ENCODE measurements at places on chromosomes 12 and 14.

DNA sequence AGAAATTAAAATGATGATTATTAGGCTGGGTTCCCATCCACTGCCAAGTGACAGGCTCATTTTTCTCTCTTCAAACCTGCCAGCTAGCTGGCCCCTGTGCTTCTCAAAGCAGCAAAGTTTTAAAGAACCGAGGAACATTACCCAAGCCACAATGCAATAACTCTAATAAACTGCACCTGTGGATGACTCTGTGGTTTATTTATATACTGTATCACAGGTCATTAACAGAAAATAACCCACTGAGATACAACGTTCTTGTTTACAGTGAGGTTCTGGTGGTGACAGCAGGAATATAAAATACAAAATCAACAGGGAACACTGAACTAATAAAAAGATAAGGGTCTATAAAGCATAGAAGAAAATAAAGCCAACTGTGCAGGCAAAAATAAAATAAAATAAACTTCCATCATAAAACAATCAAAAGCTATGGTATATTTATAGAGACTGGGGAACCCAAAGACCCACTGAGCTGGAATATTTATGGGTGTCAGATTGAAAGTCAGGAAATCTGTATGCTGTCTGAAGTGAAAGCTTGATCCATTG, 472.9 kb downstream of the NOVA1 start:
- no peak overlapping the region for H3K4me3 ChIP-seq
- H3K4me1 ChIP-seq, result no peaks in the 10 kb centered on the region
- no peak for DNase-seq
- H3K27ac ChIP-seq, result no peak overlapping the region

DNA sequence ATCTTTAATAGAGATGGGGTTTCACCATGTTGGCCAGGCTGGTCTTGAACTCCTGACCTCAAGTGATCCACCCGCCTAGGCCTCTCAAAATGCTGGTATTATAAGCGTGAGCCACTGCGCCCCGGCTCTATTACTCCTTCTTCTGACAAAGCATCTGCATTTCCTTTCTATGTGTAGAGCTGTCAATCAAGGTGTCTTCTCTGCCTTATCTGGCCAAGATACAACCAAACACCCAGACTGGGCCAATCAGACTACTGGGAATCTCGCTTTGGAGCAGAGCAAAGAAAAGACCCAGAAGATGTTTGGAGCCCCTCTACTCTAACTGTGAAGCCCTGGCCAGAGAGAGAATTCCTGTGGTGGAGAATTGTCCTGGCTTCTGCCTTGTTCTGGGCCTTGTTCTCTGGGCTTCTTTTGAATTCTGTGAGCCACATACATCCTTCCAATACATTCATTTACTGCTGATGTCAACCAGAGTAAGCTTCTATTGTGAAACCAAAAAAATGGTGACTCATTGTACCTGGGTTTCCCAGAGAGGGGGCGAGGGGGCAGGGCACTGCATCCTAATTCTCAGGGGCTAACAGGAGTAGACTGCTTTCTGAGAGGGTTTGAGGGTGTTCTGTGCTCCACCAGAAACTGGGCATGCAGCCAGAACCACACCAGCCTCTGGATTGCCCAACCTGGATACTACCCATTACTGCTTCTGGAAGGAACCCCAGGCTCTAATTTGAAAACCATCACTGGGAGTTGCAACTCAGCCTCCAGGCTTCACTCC, 18.8 kb upstream of the FLVCR2 start:
- H3K27ac ChIP-seq, result no peak overlapping the region
- peaks cover 19% of the 10 kb centered on the region for H3K4me1 ChIP-seq
- no peak overlapping the region for H3K4me3 ChIP-seq
- no peaks in the 10 kb centered on the region for H3K36me3 ChIP-seq
- no peak for DNase-seq

DNA sequence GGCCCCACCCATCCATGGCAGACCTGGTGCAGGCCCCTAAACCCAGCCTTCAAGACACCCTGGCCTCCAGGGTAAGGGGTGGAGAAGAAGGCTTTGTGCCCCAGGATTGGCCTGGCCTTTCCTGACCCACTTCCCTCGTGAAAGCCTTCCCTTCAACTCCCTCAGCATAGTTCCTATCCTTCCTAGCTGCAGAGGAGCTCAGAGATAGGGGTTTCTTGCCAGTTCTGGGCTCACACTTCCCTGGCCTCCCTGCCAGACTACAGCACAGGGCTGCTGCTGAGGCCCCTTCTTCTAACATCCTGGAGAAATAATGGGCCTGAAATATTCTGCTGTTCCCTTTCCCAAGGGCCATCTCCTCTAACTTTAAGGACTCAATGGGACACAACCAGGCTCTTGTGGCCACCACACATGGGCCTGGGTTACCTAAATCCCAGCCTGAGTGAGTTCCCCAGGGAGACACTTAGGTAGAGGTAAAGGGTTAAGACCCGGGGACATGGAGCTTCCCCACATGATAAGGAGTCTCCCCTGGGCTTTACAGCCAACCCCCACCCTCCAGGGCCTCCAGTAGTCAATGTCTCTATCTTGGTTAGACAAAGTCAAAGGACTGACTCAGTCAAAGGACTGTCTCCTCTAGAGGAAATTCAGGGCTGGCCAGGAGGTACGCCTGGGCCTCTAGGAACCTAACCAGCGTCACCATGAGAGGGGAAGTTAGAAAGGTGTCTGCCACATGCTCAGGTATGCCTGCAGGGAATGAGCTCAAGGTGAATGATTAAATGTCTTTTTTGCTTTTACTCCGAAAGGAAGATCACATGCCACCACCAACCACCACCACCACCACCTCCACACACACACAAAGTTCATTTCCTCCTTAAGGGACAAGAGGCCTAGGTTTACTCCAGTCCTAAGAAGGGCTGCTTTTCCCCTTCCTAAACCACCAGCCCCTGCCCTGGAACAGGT, 7.1 kb downstream of the ZFP36L1 start:
- H3K4me1 ChIP-seq, result peaks cover 73% of the 10 kb centered on the region
- no peak overlapping the region for H3K4me3 ChIP-seq

DNA sequence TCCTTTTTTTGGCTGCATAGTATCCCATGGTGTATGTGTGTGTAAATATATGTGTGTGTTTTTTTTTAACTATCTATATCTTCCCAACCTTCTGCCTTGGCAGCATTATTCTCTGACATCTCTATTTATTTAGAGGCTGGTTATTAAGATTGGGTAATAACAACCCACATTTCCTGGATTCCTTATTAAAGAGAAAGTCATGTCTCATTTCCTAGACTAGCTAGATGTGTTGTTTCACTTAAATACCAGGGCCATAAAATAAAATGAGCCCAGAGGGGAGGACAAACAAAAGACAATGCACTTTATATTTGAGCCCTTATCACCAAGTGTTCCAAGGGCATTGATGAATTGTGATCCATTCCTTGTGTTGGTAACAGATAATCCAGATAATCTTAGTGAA, 169.1 kb downstream of the SLC5A8 start:
- no peak overlapping the region for H3K4me3 ChIP-seq
- peaks cover 5% of the 10 kb centered on the region for H3K4me1 ChIP-seq
- no peak overlapping the region for H3K27ac ChIP-seq

GRCh38 chr12:94046626-94047410, 101.6 kb upstream of the PLXNC1 start:
- no peak overlapping the region for H3K27ac ChIP-seq
- no peak for DNase-seq
- no peak overlapping the region for H3K4me3 ChIP-seq
- no peaks in the 10 kb centered on the region for H3K27me3 ChIP-seq
- no peaks in the 10 kb centered on the region for H3K36me3 ChIP-seq

GRCh38 chr12:52155048-52155868, 36.6 kb downstream of the KRT80 start:
- no peaks in the 10 kb centered on the region for H3K36me3 ChIP-seq
- H3K27ac ChIP-seq, result no peak overlapping the region
- no peaks in the 10 kb centered on the region for H3K4me1 ChIP-seq
- peaks cover 16% of the 10 kb centered on the region for H3K27me3 ChIP-seq
- no peak for DNase-seq

GRCh38 chr12:89208661-89209096, 143.6 kb downstream of the DUSP6 start:
- no peak overlapping the region for H3K4me3 ChIP-seq
- DNase-seq, result no peak
- H3K4me1 ChIP-seq, result peaks cover 49% of the 10 kb centered on the region
- no peaks in the 10 kb centered on the region for H3K27me3 ChIP-seq

DNA sequence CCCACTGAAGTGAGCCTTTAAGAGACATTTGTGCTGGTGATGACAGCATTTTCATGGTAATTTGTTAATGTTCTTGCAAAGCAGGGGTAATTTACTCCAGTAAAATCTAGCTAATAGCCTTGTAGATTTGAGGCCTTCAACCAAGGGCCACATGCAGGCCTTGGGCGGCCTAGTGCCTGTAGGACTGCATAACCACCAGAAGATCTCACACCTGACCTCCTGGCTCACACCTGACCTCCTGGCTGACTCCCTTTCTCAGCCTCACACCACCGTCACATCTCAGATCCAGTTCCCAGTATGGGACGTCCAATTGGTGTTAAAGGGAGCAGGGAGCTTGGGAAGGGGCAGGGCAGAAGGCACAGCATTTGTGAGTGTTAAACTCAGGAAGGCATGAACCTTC, 26.9 kb downstream of the C12orf42 start:
- no peaks in the 10 kb centered on the region for H3K27me3 ChIP-seq
- H3K27ac ChIP-seq, result no peak overlapping the region
- no peaks in the 10 kb centered on the region for H3K4me1 ChIP-seq
- no peaks in the 10 kb centered on the region for H3K36me3 ChIP-seq

Data from nephron progenitor cell (in vitro differentiated cells).